Activated naive CD8-positive, alpha-beta T cell treated with anti-CD3 and anti-CD28 coated beads, Interleukin-2, amount 50 U/mL, for 16 hours (primary cell): ENCODE measurements at places on chromosomes 4 and X.

DNA sequence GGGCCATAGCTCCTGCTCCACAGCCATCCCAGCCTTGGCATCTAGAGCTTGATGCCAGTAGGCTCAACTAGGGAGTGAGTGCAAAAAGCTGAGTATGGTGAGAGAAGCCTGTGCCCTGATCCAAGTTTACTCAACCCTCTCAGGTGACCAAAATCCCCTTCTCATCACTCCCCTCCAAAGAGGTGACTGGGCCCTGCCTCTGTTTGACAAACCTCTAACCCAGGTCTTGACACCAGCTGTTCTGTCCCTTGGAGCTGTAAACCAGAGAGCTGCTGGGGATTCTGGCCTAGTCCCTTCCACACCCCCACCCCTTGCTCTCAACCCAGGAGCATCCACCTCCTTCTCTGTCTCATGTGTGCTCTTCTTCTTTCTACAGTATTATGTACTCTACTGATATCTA, 73.5 kb downstream of the MSN start:
- DNase-seq: no peak

- DNase-seq: no peak
Observed at GRCh38 chr4:2243681-2244380, 1.9 kb upstream of the HAUS3 start.

DNA sequence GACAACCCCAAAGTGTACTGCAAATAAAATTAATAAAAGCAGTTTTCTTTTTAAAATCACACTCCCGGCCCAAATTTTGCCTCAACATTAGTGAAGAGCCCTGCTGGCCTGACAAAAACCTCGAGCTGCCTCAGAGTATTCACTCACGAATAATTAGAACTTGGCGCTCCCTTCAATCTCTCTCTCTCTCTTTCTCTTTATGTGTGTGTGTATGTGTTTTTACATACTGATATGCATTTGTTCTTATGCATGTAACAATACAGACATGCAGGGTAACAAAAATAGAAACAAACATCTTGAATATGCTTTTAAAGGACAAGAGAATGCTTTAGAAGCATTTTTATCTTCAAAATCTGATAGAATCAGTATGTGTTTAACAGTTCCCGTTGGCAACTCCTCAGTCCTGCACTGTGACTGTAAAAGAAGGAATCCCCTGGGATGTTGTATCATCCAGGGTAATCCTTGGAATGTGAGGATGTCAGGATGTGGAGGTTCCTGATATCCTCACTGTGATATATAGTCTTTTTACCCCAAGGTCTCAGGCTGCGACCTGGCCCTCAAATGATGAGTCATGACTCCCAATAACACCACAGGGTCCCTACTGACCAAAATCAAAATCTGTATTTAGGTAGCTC, 53.0 kb downstream of the PTCHD1 start:
- no peak for DNase-seq

DNA sequence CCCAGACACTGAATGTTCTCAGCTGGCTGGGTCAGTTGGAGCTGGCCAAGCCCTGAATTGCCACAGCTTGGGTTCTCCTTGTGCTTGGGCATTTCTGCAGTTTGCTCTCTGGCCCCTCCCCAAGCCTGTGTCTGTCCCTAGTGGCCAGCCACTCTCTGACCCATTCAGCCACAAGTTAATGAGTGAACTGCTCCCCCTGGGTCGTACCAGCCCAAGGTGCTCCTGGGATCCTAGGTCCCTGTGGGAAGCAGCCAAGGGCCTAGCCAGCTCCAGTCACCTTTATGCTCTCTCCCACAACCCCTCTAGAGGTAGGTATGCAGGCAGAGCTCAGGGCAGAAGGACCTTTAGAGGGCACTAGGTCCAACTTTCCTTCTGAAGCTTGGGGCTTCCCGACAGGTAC, 51.5 kb downstream of the STARD8 start:
- DNase-seq: no peak

DNA sequence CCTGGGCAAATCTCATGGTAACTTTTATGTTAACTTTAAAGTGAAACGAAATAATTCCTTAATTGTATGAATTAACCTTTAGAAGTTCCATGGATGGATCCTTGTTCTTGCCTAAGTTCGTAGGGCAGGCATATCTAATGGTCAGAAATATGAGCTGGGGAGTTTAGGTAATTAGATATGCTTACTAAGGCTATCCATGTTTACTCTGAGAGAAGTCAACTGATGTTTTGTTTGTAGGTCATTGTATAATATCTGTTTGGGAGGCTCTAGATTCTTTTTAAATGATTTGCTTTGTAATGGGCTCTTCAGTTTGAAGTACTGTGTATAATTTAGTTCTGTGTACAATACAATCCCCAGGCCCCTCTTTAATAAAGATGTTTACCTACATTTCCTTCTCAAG, 117.0 kb downstream of the DCK start:
- DNase-seq: no peak

GRCh38 chrX:72395237-72395636, 89.5 kb upstream of the CITED1 start:
- no peak for DNase-seq

DNA sequence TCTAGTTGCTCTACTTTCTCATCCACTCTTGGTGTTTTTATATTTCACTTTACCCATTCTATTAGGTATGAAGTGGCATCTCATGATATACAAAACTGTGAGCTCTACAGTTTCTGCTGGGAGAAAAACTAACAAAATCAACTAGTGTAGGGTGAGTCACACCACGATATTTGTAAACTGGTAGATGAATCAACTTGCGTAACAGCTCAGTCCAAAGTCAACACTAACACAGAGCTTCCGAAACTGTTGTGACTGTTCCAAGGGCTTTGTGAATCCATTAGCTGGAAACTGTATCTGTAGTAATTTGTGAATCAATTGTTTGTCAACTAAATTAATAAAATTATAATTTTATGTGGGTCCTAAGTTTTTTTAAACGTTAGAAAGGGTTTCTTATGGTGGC, 119.8 kb upstream of the TSPAN5 start:
- no peak for DNase-seq

DNA sequence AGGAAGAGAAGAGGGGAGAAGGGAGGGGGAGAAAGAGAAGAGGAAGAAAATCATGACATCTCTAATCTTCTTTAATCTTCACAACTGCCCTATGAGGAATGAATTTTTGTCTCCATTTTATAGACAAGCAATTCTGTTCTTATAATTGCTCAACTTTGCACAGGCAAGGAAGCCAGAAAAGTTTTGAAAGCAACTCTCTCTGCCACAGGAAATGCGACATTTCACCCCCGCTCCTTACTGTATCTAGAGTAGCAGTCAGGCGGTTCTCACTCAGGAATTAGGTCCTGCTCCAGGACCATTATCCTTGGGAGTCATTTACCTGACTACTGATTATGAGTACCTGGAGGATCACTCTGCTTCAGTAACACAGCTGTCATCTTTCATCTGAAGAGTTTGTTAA, 69.2 kb upstream of the FAM9A start:
- no peak for DNase-seq

- no peak for DNase-seq
Observed at GRCh38 chr4:40038977-40039376, 17.7 kb upstream of the N4BP2 start.

GRCh38 chrX:15973299-15973698, 118.7 kb upstream of the AP1S2 start:
- no peak for DNase-seq

- no peak for DNase-seq
Observed at GRCh38 chr4:19382993-19383756, 868.5 kb upstream of the SLIT2 start.
